ENCODE measurements at places on chromosomes 12 and 14.
A peak's percentile ranks its signal among the peaks of the same experiment; 100 is the strongest.

- DNase-seq, result no peak
These were observed 59.9 kb downstream of the LIN7A start for GRCh38 chr12:80877721-80878265.

GRCh38 chr14:34568803-34569202, 29.3 kb upstream of the EAPP start:
- DNase-seq, result no peak

- DNase-seq, result no peak
These were observed 56.7 kb downstream of the DCAF5 start for GRCh38 chr14:69096246-69096645.

DNA sequence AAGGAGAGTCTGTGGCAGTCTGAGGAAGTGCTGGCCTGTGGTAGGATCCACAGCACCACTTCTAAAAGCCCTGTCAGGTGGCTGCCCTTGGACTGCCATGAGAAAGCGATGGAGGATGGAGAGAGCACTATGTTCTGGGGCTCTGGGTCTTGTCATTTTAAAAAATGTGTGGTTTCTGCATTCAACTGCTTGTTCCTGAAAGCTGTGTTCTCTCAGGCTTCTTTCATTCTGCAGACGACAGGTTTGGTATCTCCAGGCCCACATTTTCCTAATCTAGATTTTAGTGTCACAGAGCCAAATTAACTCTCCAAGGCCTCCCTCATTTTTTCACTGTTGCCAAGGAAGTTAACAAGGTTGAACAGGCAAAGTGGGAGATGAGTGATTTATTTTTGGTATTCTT, 10.5 kb downstream of the OVCH1 start:
- DNase-seq, result no peak

DNA sequence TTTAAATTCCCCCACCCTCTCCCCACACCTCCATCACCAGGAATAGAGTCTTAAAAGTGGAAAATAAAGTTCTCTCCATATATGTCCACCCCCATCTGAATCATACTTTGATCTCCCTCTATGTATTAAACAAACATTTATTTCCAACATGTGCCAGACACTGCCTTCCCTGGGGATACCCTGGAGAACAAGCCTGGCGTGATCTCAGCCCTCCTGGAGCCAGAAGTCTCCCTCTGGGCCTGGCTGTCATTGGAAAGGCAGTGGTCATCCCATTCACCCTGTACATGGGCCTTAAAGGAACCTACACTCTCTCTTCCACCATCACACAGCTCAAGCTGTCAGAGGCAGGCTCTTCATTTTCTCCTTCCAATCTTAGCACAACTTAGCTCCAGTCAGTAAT, 143.6 kb downstream of the EMP1 start:
- DNase-seq, result no peak

- DNase-seq, result no peak
These were observed 1.5 kb downstream of the KRT8 start for GRCh38 chr12:52903285-52903854.

DNA sequence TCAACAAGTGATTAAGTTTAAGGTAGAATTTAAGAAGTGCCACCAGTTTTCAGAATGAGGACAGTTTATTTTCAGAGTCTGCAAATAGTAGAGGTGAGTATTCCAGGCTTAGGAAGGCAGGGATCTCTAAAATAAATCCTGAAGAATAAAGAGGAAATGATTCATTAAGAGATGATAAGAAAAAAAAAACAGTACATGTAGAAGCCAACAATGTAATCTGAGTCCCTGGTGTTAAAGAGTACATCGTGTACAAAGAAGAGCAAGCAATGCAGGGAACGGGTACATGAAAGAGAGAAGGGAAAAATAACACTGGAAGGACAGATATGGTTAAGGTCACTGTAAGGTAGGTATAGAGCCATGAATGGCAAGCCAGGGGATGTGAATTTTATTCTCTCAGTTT, 95.2 kb upstream of the FOXG1 start:
- DNase-seq, result no peak

- no peak for DNase-seq
These were observed 245.8 kb upstream of the NAV3 start for GRCh38 chr12:77584860-77585259.

- DNase-seq, result no peak
These were observed 29.7 kb upstream of the SAV1 start for GRCh38 chr14:50697659-50698290.

DNA sequence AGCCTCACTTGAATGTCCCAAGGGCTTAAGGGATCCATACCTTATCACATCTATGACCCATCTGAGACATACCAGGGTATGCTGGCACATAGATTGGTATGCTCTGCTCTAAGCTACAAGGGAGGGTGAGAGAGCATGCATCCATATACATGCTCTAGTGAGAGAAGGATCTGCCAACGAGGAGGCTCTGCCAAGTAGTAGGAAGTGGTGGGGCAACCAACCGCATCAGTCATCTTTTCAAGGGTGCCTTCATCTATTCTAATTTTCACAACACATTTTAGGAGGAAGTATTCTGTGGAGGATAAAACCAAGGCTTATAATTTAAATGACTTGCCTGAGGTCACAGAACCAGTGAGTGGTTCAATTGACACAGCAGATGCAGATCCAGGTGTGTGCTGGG, 6.6 kb upstream of the PPM1A start:
- DNase-seq, result no peak

DNA sequence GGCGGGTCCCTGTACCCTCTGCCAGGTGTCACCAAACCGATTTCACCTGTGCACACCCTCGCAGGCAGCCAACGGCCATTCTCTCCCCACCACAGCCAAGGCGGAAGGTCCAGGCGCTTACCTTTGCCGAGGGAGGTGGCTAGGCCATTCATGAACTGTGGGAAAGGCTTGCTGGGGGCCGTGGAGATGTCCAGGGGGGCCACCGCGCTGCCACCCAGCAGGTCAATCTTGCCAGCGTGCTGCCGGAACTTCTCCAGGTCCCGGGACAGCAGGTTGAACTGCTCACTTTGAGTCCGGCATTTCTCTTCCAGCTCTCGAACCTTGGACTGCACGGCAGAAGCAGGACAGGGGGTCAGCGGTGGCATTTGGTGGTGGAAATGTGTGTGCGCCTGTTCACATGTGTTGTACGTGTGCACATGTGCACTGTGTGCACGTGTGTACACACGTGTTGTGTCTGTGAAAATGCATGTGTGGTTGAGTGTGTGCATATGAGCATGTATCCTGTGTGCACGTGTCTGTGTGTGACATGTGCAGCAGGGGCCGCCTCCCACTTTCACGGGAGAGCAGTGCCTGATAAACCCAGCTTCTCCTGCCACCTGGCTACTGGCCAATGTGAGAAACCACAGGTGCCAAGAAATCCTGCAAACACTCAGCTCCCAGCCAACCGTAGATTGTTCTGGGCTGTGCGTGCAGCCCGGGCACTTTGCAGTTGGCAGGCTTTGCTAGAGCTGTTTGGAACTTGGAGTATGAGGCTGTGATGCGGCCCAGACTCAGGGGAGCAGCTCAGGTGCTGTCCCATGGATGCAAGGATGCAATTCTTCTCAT, 118.9 kb downstream of the PIWIL1 start:
- DNase-seq, result no peak

DNA sequence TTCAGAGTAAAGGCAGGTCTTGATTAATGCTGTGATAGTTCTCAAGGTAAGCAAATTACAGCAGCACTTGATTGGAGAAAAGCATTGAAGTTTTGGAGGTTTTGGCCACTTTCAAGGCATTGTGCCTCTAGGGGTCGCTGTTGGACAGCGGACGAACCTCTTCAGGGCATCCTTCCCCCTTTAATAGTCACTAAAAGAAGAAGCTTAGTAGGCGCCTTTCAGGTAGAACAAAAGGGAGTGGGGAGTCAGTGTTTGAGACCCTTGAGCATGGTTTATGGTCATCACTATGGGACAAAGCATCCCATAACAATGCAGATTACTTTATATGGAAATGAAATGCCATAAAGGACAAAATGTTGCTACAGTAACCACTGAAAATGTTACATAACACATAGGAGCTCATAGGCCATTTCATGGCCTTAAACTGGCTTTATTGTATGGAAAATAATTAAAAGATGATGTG, 199.5 kb upstream of the DCN start:
- peak; percentile 32 for DNase-seq

DNA sequence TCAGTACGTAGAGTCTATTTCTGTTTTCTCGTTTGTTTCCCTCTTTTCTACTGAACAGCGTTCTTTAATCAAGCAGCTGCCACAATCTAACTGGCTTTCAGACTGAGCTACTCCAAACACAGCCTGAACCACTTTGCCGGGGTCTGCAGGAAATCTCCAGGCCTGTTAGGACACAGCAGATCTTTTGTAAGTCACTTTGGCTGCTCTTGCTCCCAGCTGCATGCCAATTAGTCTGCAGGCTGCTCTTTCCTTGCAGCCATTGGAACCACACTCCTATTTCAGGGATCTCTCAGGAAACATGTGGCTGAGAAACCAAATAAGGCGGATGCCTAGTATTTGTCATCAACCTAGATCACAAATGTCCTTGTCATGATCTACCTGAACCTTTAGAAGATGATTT, 73.6 kb downstream of the TMTC1 start:
- no peak for DNase-seq

DNA sequence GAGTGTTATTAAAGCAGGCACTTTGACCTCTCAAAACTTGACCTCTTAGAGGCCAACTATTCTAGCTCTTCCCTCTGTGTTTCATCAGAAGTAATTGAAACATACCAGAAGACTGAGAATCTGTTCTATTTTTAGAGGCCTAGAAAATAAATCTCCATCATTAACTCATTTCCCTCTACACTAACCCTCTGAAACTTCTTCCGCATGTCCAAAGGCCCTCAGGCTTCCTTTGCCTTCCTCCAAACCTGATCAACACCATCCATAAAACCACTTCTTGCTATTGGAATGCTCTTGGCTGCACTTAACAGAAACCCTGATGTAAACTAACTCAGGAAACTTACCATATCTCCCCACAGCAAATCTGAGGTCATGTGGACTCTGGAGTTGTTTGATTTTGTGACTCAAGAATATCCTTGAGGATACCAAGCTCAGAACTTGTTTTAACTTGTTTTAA, 196.4 kb downstream of the RPAP3 start:
- DNase-seq, result no peak

DNA sequence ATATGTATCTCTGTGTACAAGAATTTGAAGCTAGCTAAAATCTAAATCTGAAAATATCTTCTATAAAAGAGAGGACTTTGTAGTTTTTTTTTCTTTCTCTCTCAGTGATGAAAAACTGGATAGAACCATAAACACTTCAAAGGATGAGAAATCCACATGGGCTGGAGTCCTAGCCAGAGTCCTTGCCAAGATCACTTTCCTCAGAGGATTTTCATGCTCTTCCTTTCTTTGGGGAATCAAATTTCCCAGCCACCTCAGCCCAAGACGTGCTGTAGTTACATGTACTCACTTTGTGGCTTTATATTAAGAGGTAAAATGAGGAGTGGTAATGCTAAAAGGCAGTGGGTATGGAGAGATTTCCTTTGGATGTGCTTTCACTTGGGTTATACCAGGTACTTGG, 110.3 kb downstream of the SLC38A1 start:
- DNase-seq, result no peak

DNA sequence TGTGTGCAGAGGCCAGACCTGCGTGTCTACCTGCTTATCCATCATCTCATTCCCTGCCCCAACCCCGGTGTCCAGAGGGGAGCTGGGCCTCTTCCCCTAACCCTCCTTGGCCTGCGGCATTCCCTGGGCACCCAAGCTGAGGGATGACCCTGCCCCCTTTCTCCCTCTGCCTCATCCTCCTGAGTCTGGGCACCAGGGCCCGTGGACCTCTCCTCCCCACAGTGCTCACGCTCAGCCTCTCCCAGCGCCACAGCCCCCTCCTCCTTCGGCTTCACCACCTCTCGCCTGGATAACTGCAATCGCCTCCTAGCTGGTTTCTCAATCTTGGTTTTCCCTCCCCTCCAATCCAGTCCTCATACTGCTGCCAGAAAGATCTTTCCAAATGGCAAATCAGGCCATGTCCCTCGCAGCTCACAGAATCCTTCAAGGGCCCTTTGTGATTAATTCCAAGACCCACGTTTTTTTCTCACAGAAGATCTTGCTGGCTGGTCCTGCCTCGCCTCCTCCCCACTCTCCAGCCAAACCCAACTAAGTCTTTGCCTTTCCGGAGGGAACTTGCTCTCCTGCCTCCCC, 16.2 kb downstream of the IRF2BPL start:
- DNase-seq, result no peak

DNA sequence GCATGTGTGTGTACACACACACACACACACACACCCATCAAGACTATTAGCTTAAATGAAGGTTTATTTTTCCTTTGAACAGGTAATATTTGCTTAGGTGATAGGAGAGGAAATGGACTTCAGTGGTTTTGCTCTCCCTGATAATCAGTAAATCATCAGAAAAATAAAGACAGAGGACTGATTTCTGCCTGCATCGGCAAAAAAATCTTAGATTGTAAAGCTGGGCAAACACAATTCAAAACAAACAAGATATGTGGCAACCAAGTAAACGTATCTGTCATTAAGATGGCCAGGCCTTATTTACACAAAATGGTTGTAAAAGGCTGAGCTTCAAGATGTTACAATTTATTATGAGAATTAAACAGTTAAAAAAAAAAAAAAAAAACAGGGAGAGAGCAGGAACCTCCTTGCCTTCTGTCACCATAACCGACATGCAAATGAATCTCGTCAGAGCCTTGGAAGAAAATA, 31.3 kb downstream of the PRKD1 start:
- no peak for DNase-seq

All from hematopoietic multipotent progenitor cell treated with erythropoietin and hydrocortisone succinate and interleukin-3 and kit ligand, for 15 days (in vitro differentiated cells).